Activated CD4-positive, alpha-beta T cell treated with anti-CD3 and anti-CD28 coated beads for 36 hours (primary cell): ENCODE measurements at places on chromosomes 1 and 21. TPM values are rescaled to one million over a fixed set of nuclear protein-coding genes. Genes with fewer than 3 reads are reported as not detected.
A peak's percentile ranks its signal among the peaks of the same experiment; 100 is the strongest.

DNA sequence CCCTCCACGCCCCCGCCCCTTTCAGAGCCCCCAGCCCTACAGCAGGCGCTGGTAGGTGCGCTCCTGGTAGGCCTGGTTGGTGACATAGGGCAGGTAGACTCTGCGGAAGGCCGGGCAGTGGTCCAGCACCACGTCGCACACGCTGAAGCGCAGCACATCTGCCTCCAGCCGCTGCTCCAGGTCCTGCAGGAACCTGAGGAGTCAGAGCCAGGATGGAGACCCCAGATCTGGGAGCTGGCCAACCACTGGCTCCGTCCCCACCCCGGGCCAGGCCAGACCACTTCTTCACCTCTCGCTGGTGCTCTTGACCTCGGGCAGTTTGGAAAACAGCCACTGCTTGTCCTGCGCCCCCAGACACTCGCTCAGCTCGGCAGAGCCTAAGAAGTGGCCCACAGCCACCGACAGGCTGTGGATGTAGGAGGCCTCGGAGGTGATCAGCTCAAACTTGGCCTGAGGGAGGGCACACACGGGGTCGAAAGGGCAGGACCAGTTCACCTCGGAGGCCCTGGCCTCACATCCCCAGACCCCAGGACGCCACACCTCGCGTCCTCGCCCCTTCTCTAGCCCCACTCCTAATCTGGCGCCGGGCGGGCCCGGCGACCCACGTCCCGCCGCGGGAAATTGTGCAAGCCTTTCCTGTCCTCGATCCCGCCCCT, 6.4 kb downstream of the ARHGEF19 start:
- DNase-seq, result no peak

DNA sequence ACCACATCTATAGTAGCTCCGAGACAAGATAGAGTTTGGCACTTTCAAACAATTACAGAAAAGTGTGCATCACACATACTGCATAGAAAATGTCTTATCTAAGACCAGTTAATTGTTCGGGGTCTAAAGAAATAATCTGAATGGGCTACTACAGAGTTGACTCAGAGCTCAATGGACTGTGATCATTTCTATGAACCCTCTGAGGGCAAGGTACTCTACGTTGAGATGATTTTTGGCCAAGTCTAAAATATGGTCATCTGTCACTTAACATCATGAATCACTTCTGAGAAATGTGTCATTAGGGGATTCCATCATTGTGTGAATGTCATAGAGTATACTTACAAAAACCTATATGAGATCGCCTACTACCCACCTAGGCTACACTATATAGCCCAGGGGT, 123.5 kb downstream of the SLC44A5 start:
- DNase-seq, result no peak

- DNase-seq, result no peak
These were observed 17.3 kb upstream of the MIIP start for GRCh38 chr1:12001996-12002493.

GRCh38 chr1:193309936-193310475, 123.6 kb upstream of the B3GALT2 start:
- DNase-seq, result no peak

GRCh38 chr1:177932123-177932522, 37.7 kb downstream of the SEC16B start:
- no peak for DNase-seq

- no peak for DNase-seq
These were observed 55.5 kb downstream of the SIM2 start for GRCh38 chr21:36754241-36754898.

- no peak for DNase-seq
These were observed 167.7 kb downstream of the PLPP3 start for GRCh38 chr1:56411484-56412180.

GRCh38 chr1:226002667-226003501, 3.7 kb upstream of the SDE2 start:
- peak; percentile 65 for DNase-seq

DNA sequence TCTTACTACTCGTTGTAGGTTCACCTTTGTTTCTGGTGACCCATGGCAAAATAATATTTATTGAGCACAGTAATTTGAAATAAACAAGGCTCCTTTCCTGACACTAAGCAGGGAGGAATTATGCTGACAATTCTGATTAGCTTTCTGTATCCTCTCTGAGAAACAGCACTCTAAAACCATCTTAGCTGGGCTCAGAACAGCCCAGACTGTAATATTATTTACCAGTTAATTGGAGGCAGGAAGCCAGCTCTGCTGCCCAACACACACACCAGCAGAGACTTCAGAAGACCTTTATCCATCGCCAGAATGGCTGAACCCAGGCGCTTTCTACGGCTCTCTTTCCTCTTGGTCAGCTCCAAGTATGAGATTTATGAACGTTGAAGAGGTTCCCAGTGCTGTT, 77.6 kb upstream of the FMN2 start:
- no peak for DNase-seq

GRCh38 chr1:213399695-213400094, 348.7 kb downstream of the RPS6KC1 start:
- DNase-seq, result no peak

Gene LHX8
- total RNA-seq, result not detected

Gene CCDC181
- 0.11 TPM for total RNA-seq

Gene DIPK1A
- total RNA-seq, result 6.1 TPM

Gene COL9A2
- 2.5 TPM for total RNA-seq

Gene FABP3
- not detected for total RNA-seq

Gene KRTAP19-1
- total RNA-seq, result not detected
